ENCODE measurements at places on chromosomes 1 and 21.

- DNase-seq = no peak
Observed at GRCh38 chr1:39509360-39510009, 18.0 kb downstream of the BMP8A start.

- no peak for DNase-seq
Observed at GRCh38 chr1:42735477-42736105, 4.4 kb downstream of the CLDN19 start.

GRCh38 chr1:246365708-246366107 is 141.4 kb downstream of the SMYD3 start:
- DNase-seq = no peak

DNA sequence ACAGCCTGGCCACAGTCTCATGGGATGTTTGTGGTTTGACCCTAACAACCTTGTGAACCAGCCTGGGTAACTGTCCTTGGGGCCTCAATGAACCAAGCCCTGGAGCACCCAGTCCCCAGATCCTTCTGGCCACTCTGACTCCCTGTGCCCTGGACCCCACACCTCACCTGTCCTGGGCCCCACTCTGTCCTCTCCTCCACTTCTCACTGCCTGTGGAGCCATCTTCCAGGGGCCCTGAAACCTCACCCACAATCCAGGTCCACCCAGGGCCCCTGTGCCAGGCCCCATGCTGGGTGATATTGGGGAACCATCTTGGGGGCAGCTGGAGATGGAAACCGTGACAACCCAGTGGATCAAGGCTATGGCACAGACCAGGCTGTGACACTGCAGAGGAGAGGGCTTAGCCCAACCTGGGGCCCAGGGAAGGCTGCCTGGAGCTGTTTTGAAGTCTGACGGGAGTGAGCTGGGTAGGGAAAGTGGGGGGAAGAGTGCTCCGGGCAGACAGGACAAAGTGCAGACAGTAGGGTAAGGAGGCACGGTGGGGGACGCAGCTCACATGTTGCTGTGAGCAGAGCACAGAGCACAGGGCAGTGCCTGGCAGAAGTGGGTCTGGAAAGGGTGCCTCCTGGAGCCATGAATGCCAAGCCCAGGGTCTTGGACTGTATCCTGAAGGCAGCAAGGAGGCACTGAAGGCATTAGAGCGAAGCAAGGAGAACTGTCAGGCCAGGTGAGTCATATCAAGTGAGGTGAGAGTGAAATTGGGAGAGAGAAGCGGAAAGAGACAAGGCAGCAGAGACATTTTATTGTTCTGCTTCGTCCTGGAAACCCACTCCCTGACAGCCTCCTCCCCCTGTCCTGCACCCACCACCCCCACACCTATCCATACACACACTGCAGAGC is 12.1 kb upstream of the LRP8 start:
- DNase-seq = no peak

DNA sequence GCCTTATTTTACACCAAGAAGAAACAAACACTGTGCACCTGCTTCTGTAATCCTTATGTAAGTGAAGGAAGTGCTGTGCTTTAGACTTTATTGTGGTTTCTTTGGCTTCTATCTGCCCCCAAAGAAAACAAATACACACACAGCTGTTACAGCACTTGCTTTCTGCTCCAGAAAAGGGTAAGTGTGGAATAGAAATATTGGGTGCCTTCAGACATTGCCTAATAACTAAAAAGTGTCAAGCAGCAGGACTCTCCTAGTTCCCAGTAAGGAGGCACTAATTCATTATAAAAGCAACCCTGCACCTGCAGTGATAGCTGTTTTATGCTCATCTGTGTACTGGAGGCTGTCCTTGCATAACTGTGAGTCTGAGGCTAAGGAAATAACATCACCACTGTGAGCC is 23.4 kb upstream of the PRRX1 start:
- no peak for DNase-seq

Data from Right ventricle myocardium inferior (tissue), 1 donor.